Inflammatory macrophage treated with lipopolysaccharide for 1 hour (primary cell): ENCODE measurements at places on chromosomes 2 and 18.

- no peak for DNase-seq
These were observed 81.4 kb downstream of the EPAS1 start for GRCh38 chr2:46378616-46379015.

DNA sequence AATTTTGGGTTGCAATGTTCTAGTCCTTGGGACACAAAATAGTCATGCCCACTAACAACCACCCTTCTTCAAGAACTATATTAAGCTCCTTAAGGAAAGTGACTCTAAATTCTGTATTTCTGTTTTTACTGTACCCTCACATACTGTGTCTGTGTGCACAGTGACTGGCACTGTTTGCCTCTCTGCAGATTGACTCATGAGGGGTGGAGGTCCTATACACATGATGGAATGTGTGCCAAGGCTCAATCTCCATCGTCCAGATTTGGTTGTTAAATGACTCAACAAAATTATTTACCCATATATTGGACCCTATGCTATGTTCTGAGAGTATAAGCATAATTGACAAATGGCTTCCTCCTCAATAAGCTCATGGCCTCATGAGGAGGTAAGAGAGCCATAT is 126.6 kb upstream of the CWC22 start:
- DNase-seq: no peak

- DNase-seq: peak; percentile 69
These were observed 156.0 kb downstream of the TFCP2L1 start for GRCh38 chr2:121128741-121129659.

DNA sequence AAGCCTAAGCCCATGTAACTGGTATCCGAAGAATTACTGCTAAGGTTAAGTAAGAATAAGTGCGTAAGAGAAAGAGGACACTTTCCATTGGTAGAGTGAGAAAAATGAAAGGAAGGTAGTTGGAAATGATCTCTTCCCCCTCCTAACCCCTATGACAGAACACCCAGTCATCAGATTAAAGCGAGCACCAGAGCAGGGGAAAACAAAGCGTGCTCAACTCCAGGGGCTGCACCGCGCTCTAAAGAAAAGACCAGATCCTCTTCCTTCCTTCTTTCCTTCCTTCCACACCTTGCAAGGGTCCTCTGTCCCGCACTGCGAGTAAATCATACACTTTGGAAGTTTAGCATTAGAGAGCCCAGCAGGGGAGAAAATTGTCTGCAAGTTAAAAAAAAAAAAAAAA is 971 bp upstream of the CDH7 start:
- DNase-seq: no peak

- DNase-seq: no peak
These were observed 3.3 kb downstream of the KIF3C start for GRCh38 chr2:25979001-25979400.

DNA sequence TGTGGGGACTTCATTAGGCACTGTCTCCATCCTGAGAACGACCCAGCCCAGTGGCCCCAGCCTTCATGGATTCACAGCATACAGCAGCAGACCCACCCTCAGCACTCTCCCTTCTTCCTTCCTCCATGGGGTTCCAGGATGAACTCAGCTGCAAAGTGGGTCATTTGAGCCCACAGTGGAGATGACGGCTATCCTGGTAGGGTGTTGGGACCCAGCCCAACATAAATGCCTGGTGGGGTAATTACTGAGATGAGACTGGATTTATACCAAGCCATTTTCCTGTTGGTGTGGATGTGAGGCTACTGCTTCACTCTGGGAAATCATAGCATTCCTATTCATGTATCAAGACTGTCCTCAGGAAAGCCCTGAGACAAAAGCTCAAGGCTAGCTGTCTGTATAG is 536.7 kb upstream of the TNP1 start:
- no peak for DNase-seq

DNA sequence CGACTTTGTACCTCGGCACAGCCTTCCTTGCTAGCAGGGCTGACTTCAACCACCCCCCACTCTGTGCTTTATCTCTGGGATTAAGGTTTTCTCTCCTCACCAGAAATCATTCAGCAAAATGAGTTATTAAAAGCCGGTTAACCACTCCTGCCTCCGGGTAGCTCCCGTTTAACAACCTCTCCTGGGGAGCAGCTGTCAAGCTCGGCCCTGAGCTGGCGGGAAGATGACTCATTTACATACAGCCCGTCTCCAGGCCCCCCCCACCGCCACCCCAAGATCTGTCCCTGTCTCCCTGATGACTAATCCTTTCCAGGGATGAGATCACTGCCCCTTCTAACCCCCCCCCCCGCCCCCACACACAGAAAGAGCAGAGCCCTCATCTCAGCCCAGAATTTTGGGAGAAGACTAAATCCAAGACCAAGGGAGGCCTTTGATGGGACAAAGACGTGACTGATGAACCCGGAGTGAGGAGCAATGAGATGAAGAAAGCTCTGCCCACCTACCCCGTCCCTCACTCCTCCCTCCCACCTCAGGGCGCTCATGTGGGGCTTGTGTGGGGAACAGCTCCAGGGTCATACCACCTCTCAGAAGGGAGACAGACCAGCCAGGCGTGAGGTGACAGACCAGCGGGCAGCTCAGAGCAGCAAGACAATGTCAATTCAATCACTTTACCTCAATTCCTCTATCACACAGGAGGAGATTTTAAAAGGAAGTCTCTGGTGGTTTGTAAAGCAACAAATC is 131.4 kb downstream of the MSH2 start:
- no peak for DNase-seq

- DNase-seq: no peak
These were observed 426.7 kb downstream of the SETBP1 start for GRCh38 chr18:45107425-45107824.

DNA sequence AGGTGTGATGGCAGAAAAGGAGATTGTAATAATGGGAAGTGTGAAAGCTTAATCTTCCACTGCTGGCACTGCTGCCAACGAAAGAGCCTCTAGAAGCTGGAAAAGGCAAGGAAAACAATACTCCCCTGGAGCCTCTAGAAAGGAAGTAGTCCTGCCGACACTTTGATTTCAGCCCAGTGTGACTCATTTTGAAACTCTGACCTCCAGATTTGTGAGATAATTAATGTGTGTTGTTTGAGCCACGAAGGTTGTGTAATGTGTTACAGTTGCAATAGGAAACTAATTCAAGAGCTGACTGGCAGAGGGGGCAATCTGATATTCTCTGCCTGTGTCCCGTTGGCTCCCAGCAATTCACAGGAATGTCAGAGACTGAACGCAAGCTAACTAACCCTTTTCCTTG is 219.2 kb upstream of the UBE2E3 start:
- no peak for DNase-seq

- DNase-seq: no peak
These were observed 218.5 kb downstream of the MYT1L start for GRCh38 chr2:2112416-2113105.

DNA sequence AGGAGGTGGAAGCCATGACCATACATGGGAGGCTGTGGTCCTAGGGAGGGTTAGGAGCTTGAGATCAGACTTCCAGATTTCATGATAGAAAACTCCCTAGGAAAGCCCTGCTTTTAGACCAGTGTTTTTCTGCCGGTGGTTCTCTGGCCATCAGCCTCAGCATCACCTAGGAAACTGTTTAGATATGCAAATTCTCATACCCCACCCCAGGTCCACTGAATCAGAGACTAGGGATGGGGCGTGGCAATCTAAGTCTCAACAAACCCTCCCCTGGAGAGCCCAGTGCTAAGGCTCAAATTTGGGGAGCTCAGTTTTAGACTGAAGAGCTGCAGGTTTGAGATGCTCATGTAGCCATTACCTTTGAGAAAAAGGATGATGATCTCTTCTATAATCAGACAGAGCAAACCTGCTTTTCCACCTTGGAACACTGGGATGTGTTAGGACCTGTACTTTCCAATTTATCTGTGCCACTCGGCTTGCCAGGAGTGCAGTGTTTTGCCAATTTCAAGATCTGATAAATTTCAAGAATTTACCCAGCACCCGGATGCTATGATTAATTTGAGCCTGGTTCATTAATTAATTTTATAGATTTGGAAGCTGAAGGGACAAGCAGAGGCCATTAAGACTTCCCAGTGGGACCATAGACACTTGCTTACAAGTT is 31.5 kb upstream of the LYPD6B start:
- no peak for DNase-seq

GRCh38 chr18:3186678-3187658 is 32.8 kb downstream of the MYOM1 start:
- DNase-seq: no peak

DNA sequence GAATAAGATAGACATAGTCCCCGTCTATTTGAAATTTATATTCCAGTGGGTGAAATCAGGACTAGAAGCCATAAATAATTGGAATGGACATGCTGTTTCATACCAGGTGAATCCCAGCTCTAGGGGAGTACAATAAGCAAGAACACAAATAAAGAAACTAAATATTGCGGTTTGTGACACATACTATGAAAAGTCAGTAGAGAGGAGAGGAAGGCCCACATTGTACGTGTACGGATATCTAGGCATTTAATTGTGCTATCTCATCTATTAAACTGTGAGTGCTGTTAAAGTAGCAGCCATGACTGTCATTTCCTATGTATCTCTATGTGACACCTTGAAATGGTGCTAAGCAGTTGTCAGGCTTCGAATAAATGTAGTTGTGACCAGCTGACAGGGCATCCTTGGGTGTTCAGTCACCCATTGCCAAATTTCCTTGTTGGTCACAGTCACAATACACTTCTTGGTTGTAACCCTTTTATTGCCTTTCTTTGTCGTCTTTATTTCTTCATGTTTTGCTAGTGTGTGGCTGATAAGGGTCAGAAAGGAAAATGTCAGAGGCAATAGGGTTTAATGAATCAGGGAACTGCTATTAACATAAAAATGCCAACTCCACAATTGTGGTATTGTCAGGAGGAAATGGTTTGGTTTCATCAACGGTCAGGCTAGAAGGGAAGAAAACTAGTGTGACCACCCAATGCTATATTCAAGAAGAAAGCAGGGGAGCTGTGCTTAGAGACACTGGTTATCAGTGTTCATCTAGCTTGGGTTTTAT is 31.5 kb downstream of the CPO start:
- DNase-seq: no peak

- DNase-seq: no peak
These were observed 41.1 kb downstream of the MBD2 start for GRCh38 chr18:54183390-54183789.

DNA sequence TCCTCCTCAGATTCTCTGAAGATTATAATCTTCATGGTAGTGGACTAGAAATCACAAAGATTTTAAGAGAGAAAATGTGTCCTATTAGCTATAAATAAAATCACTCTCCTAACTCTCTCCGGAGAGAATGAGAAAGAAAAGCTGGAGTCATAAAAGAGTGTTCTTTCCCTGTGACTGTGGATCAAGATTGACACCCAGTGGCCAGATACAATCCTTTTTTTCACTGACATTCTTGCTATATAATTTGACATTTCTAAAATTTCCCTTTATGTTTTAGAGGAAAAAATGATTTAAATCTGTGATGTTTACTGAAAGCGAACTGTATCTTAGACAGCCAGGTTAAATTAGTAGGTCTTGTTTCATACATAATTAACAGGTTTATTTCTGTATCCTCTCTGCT is 35.4 kb upstream of the LRP2 start:
- peak; percentile 11 for DNase-seq

DNA sequence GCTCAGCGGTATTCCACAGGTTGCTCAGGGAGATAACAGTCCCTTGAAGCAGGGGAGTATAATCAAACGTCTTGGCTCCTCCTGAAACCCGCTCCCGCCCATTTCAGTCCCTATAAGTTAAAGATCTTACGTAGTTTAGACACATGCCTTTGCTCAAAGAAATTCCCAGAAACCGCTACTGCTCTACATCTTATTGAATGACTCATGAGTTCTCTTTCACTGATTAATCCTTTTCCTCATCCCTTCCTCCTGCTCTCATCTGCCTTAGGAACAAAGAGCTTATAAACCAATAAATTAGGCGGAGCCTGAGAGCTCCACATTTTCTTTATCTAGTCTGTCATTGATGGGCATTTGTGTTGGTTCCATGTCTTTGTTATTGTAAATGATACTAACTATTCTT is 4.2 kb upstream of the SERPINB4 start:
- DNase-seq: no peak

DNA sequence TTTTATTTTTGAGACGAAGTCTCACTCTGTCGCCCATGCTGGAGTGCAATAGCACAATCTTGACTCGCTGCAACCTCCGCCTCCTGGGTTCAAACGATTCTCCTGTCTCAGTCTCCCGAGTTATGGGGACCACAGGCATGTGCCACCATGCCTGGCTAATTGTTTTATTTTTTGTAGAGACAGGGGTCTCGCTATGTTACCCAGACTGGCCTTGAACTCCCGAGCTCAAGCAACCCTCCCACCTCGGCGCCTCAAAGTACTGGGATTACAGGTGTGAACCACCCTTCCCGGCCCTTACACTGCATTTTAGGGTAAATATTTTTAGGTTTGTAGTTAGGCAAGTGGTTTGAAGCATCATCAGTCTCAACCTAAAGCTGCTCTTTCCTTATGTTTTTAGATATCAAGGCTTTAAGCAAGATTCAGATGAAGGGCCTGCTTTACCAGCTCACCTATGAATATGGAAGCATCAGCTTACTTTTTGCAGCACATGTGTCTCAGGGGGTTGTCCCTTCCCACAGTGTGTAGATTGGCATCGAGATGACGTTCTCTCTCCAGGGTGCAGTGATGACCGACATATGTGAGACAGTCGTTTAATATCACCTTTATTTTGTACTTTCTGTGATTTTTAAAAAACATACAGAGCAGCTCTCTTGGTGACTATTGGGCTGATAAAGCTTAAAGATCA is 47.2 kb downstream of the ATIC start:
- DNase-seq: no peak

DNA sequence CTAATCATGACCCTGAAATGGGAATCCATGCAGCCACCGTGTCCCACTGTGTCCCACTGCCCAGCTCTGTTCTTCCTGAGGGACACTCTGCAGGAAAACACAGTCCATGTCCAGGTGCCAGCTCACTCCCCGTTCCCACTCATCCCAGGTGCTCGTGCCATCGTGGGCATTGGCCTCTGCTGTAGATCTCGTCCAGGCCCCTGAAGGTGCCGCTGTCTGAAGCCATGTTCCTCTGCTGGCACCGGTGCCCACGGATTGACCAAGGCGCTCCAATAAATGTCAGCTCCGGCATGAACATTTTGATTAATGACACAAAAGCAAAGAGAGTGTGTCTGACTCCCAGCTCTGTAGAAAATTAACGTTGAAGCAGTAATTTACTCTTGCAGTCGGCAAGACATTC is 280.1 kb upstream of the SALL3 start:
- DNase-seq: no peak

DNA sequence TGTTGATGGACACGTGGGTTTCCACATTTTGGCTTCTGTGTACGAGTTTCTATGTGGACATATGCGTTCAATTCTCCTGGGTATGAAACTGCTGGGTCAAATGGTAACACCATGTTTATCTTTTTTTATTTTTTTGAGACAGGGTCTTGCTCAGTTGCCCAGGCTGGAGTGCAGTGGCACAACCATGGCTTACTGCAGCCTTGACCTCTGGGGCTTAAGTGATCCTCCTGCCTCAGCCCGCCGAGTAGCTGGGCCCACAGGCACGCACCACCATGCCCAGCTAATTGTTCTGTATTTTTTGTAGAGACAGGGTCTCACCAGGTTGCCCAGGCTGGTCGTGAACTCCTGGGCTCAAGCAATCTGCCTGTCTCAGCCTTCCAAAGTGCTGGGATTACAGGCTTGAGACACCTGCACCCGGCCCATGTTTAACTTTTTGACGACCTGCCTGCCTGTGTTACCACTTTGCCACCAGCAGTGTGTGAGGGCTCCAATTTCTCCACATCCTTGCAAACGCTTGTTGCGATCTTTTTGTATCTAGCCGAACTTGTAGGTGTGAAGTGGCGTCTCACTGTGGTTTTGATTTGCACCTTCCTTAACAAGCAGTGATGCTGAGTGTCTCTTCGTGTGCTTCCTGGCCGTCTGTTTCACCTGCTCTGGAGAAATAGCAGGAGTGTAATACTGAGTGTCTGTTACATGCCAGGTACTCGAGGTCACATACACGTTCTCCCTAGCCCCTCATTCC is 6.9 kb downstream of the HSBP1L1 start:
- DNase-seq: no peak
